T-helper 22 cell (primary cell): ENCODE measurements at places on chromosomes 2 and 18.

DNA sequence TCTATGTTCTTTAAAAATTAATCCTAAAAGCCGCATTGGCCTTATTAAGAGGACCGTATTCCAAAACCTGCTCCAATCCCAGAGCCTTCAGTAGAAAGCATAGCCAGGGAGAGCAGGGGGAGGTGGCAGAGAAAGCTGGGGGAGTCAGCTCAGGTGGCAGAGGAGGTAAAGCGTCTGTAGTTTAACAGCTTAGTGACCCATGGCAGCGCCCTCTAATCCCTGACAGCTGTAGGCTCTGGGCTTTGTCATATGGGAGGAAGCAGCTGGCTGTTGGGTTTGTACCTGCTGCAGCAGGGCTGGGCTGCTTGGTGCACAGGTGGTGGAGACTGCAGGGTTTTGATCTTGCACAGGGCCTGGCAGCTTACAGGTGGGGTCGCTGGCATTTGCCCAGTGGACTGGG is 50.6 kb downstream of the THNSL2 start:
- DNase-seq: no peak

- DNase-seq: no peak
Measured at GRCh38 chr2:24077879-24078278, 1.8 kb upstream of the SF3B6 start.

DNA sequence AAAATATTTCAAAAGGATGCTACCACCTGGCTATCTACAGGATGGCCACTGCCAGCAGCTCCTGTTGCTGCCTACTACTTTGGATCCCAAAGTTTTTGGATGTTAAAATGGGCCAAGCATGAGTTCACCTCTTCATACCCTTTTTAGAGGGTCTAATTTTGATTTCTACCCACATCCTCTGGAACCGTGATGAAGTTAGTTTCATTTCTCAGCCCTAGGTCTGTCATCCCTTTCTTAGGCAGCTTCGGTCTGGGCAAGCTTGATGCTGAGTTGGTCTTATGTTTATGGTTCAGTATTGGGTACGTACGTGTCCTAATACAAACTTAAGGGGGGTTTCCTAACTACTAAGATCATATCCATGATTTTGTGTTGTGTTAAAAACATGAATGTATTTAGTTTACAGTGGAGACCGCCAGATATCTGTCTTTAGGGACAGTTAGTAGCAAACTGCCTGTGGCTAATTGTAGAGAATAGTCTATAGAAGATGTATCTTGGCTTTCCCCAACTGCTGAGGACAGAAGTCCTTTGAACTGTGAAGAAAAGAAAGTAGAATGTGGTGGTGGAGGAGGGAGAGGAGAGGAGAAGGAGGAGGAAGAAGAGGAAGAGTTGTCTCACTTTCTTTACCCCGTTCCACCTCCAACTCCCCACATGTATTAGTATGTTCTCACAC is 184.9 kb downstream of the UBE2E3 start:
- DNase-seq: no peak

DNA sequence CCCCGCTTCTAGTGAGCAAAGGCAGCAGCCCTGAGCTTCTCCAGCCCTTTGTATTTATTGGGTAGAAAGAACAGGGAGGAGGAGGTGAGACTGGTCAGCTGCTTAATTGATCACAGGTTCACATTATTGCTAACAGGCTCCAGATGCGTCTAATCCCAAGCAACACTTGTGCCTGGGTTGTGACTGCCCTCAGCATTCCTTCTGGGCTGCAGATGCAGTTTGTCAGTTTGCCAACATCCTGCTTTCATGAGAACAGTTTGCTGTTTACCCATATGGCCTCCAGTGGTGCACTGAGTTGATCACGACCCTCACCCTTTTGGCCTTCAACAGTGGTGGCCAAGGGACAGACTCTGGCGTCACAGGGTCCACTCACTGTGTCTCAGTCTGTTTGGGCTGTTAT is 159.5 kb upstream of the ZNF516 start:
- DNase-seq: no peak

DNA sequence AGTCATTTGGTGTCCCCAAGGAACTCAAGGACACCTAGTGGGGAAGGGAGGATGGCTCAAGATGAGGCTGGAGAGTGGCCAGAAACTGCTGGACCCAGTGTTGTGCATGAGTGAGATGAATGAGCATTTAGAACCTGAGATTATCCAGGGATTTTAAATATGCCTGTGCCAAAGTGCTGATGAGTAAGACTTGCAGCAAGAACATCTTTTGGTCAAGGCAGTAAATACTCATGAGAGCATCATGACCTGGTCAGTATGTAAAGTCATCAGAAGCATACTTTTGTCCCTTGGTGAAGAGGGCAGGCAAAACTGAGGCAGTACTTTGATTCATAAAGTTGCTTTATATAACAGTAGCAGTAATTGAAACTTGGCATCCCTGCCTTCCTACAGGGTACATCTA is 3.1 kb upstream of the SPP2 start:
- no peak for DNase-seq

GRCh38 chr2:119066272-119066804 is 92.2 kb downstream of the C1QL2 start:
- DNase-seq: no peak

GRCh38 chr2:123913143-123913735 is 111.8 kb upstream of the CNTNAP5 start:
- DNase-seq: no peak
